ENCODE measurements at places on chromosomes 1 and 21.

- DNase-seq: no peak
Observed at GRCh38 chr1:195769461-195769860, 838.8 kb downstream of the KCNT2 start.

DNA sequence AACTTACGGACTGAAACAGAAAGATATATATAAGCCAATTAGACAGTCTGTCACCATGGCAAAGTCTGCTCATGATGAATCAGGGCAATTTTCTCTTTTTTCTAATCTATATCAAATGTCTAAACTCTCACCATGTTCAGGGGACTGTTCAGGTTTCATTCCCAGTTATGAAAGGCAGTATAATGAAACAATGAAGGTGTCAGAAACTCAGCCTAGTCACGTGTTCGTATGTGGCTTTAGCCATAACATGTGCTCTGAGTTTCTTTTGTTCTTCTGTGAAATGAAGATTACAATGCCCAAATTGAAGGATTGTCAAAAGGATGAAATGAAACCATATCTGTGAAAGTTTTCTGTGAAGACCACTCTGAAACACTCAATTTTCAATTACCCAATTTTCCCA, 392.9 kb downstream of the DSCAM start:
- no peak for DNase-seq

DNA sequence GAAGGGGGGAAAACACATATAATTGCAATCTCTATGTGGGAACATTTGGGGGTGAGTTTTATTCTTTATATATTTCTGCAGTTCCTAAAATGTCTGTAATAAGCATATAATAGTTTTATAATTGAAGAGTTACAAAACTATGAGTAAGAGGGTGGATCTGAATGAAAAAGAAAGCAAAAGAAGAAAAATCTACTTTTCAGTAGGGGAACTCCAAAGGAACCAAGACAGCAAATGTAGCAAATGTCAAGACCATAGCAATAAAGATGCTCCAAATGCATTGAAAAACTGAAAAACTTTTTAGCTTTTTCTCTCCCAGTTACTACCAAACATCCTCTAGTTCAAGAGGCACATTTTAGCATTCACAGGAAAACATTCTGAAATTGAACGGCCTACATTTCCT, 434.8 kb downstream of the LMO4 start:
- DNase-seq: no peak

DNA sequence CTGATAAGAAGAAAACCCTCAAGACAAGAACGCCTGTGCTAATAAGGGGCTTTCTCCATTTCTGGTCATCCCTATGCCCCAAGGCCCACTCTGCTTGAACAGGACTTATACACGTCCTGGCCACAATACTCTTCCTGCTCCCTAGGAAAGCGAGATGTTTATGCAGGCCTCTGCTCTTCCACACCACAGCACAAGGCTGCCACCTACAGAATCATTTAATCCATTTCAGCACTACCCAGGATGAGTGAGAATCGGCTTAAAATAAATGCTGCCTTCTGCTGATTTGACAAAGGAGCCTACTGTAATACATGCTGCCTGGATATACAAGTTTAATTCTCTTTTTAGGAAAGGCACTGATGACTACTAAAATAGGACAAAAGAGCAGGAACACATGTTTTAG, 29.4 kb downstream of the FRRS1 start:
- DNase-seq: no peak

DNA sequence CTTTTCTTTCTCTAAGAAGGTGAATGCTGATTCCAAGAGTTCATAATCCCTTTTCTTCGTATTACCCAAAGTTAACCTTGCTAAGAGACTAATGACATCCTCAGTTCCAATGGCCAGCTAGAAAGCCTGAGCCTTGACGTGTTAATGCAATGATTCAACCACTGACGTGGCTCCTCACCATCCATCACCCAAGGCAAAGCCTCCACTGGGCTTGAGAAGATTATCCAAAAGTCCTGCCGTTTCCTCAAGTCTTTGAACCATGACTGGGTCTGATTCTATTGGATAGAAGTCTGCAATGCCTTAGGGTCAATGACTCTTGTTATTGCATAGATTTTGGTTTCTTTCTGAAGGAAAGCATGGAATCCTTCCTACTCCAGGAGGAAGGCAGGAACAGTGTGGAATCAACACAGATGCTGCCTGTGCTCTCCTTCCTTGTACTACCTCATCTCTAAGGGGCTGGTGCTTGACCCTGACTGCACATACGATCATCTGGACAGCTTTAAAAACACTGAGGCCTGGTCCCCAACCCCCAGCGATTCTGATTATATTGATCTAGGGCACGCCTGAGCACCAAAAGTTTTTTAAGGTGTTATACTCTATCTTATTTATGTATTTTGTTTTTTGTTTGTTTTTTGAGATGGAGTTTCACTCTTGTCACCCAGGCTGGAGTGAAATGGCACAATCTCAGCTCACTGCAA, 69.3 kb upstream of the ANGPTL1 start:
- DNase-seq: no peak

DNA sequence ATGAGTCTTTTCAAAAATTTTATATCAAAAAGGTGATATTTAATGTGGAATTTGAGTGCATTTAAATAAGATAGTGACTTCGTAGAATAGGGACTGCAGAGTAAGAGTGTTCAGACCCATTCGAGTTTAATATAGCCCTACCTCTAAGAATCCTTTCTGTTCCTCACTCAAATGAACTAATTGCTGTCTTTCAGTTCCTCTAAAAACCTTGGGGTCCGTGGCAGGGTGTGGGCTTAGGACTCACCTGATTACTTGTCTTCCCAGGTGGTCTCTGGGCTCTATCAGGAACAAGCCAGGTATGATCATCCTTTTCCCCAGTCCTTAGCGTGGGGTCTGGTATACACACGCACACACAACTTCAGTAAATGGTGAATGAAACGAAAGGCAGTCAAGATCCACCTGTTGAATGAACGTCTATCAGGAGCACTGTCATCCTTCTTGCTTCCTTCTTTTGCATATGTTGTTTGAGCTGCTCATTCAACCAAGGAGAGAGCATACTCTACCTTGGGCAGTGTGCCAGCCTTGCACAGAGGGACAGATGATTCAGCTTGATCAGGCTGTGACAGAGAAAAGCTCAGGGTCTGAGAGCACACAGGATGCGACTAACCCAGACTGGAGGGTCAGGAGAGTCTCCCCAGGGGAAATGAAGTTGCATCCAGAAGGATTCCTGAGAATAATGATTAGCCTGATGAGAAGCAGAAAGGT, 1.2 kb upstream of the RNF11 start:
- DNase-seq: peak; percentile 23

DNA sequence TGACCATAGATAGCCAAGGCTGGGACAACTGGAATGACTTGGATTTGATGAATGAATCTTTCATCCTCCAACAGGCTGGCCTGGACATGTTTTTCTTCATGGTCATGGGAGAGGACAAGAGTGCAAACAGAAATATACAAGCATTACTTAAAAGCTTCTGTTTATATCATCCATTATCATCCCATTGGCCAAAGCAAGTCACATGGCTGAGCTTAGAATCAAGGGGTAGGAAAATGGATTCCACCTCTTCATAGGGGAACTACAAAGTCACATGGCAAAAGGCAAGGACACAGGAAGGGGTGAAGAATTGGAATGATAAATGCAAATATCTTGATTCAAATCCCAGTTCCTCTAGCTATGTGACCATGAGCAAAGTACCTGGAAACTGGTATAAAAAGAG, 90.2 kb upstream of the BARHL2 start:
- DNase-seq: no peak

DNA sequence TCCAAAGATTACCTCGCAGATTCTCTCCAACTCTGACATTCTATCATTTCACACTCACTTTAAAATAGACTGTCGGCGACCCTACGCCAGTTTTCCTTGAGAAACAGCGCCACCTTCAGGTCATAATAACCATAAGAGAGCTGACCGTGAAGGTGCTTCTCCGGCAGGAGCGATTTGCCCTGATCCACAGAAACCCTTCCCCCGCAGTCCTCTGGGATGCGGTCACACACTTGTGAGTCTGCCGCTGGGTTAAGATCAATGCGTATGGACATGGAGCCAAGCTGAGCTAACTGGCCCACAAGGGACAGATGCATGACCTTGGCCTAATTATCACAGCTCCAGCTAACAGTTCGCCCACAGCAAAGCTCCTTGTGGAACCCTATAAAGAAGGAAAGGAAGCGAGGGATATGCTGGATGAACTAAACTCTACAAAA, 32.8 kb upstream of the IFNAR2 start:
- DNase-seq: peak; percentile 58

DNA sequence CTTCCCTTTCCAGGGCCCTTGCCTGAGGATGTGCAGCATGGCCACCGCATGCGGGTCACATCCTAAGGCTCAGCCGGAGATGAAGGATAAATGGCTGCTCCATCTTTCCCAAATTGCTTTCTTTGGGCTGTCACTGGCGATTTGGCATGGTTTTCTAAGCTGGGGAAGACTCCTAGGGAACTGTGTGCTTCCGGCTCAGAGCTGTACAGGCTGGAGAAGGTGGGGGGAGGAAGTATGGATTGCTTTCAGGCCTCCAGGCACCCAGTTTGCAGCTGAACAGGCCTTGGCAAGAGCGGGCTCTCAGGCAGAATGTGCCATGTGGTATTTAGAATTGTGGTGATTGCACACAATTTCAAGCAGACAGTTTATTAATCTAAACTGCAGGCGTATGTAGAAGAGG, 48.9 kb downstream of the TMEM53 start:
- DNase-seq: no peak

- DNase-seq: no peak
Observed at GRCh38 chr1:34795916-34796315, 3.1 kb downstream of the GJA4 start.

DNA sequence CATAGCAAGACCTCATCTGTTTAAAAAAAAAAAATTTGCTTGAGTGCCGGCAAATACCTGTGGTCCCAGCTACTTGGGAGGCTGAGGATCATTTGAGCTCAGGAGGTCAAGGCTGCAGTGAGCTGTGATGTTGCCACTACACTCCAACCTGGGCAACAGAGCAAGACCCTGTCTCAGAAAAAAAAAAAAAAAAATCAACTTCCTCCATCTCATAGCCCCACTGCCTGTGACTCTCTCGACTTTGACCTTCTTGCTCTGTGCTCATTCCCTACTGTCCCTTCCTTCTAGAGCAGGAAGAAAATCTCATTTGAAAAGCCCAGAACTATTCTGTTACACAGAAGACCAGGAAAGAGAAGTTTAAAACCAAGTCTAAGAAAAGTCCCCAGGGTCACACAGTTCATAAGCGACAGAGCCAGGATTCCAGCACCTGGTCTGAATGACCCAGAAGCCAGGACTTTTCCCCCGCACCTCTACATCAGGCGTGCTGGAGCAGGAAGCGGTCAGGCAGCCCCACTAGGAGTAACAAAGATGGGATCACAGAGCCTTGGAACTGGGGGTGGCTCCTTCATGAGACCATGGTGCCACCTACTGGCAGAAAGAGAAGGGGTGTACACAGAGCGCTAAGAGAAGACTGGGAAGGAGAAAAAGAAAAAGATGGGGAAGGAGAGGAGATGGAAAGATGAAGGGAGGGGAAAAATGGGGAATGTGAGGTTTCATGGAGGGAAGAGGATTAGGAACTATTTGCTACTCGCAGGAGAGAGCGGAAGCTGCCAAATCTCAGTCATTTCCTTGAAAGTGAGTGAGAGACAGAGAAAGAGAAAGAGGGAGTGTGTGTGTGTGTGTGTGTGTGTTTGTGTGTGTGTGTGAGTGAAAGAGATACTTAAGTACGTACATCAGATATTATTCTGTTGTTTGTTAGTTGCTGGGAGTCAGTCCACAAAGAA, 3.1 kb upstream of the P3R3URF start:
- peak; percentile 75 for DNase-seq

- DNase-seq: peak; percentile 24
Observed at GRCh38 chr1:27527223-27527889, 37.4 kb upstream of the WASF2 start.

- DNase-seq: no peak
Observed at GRCh38 chr1:902802-903201, 20.9 kb upstream of the SAMD11 start.

DNA sequence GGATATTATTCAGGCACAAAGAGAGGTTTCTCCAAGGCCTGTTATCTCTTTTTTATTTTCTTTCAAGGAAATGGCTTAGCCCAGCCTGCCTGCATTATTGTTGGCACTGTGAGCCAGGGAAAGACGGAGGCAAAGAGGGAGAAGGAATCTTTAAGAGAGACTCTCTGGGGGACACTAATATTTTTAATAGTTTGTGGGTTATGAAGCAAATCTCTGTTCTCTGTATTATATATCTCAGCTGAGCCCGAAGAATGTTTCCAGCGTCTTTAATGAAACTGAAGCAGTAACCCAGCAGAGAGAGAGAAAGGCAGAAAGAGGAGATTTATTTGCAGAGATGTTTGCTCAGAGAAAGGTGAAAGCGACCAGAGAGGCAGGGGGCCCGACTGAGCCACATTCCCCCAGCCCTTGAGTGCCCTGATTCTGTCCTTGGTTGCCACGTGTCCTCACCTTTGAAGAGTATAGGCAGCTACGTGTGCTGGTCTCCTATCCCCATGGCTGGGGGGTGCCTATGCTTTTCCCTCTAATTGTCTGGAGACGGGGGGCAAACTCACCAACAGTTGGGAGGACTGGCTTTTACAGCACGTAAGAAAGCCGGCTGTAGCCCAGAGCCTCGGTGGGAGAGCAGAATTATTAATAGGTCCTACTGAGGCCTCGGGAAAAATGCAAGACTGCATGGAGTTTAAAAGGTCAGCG, 166.4 kb downstream of the TRABD2B start:
- DNase-seq: no peak

DNA sequence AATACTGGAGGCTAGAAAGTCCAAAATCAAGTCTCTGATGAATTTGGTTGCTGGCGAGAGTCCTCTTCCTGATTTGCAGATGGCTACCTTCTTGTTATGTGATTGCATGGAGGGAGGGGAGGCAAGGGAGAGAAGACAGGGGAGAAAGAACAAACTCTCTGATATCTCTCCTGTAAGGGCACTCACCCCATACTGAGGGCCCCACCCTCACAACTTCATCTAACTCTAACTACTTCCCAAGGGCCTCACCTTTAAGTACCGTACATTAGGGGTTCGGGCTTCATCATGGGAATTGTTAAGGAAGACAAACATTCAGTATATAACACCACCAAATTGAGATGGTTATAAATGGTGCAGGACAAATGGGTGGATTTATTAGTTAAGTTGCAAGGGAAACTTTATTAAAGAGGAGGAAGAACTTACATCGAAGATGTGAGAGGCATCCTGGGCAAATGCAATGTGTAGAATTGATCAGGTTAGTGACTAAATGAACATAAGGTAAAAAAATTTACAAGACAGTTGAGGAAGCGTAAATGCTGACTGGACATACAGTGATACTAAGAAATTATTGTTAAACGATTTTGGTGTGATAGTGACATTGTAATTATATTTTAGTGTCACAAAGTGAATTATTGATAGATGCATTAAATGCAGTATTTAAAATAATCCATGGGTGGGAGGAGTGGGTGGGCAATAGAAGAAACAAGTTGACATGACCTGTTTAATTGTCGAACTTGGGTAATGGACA, 10.6 kb downstream of the OR2B11 start:
- no peak for DNase-seq

GRCh38 chr21:15283789-15284188, 219.0 kb upstream of the NRIP1 start:
- DNase-seq: no peak

DNA sequence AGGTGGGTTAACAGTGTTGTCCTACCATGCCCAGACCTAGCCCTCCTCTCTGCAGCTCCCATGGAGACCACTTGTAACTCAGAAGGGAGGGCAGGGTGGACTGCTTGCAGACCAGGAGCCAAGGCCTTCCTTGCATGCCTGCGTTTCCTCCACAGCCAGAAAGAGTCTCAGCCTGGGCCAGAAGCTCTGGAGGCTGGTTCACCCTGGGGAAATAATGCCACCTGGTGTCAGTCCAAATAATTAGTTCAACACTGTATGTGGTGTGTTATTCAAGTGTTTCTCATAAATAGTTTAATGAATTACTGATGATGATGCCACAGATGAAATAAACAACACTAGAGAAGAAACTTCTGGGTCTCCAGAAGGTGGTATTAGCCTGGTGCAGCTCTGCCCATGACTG, 16.9 kb upstream of the VANGL1 start:
- no peak for DNase-seq

All from inflammatory macrophage (primary cell).